ENCODE measurements at places on chromosomes 4 and X. TPM values are rescaled to one million over a fixed set of nuclear protein-coding genes. Genes with fewer than 3 reads are reported as not detected.

DNA sequence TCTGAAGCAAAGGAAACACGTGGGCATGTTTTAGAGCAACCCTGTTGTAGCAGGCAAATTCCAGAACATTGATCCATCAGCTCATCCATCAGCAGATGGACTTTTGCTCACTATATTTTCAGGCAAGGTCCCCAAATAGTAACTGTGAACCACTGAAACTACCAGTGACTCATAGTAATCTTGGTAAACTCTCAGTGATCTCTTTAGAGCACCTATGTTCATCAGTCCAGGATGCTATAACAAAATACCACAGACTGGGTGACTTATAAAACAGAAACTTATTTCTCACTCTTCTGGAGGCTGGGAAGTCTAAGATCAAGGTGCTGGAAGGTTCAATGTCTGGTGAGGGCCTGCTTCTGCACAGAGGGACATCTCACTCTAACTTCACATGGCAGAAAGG, 28.9 kb upstream of the BTC start:
- no peak for DNase-seq
- H3K27ac ChIP-seq: no peak overlapping the region
- no peaks in the 10 kb centered on the region for H3K4me1 ChIP-seq
- no peaks in the 10 kb centered on the region for H3K27me3 ChIP-seq
- no peak overlapping the region for H3K4me3 ChIP-seq

DNA sequence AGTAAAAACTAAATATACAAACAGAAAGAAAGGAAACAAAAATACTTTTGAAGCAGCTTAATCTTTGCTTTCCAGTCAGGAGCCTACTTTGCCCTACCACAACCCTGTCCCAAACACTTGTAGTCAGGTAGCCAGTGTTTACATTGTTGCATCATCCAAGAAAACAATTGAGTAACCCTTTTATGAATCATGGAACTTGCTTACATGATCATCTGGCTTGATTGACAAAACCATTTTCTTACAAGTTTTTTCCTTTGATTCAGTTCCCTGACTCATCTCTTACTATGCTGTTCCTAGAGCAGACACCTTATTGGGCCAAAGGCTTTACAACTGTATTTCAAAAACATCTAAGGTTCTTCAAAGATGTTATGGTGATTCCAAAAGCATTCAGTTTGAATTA, 740.1 kb downstream of the KLHL13 start:
- H3K27me3 ChIP-seq: no peaks in the 10 kb centered on the region
- DNase-seq: no peak
- H3K4me3 ChIP-seq: no peak overlapping the region
- no peaks in the 10 kb centered on the region for H3K4me1 ChIP-seq

GRCh38 chr4:120671538-120671937, 251.0 kb downstream of the PRDM5 start:
- no peaks in the 10 kb centered on the region for H3K27me3 ChIP-seq
- H3K4me1 ChIP-seq: no peaks in the 10 kb centered on the region
- no peak overlapping the region for H3K4me3 ChIP-seq
- DNase-seq: no peak

The AR gene
- 13.6 TPM for total RNA-seq

GRCh38 chrX:23888887-23889501, 18.7 kb downstream of the APOO start:
- no peak for DNase-seq
- no peaks in the 10 kb centered on the region for H3K4me1 ChIP-seq
- H3K27me3 ChIP-seq: no peaks in the 10 kb centered on the region
- no peak overlapping the region for H3K4me3 ChIP-seq
- H3K27ac ChIP-seq: no peak overlapping the region

GRCh38 chr4:98383431-98384106, 122.4 kb downstream of the RAP1GDS1 start:
- H3K4me1 ChIP-seq: no peaks in the 10 kb centered on the region
- H3K36me3 ChIP-seq: no peaks in the 10 kb centered on the region

GRCh38 chr4:8850074-8850829, 21.4 kb downstream of the HMX1 start:
- H3K4me1 ChIP-seq: no peaks in the 10 kb centered on the region
- H3K4me3 ChIP-seq: no peak overlapping the region
- peak; percentile 24 for DNase-seq

- no peaks in the 10 kb centered on the region for H3K4me1 ChIP-seq
- H3K27me3 ChIP-seq: no peaks in the 10 kb centered on the region
- no peak overlapping the region for H3K27ac ChIP-seq
- H3K36me3 ChIP-seq: no peaks in the 10 kb centered on the region
Measured at GRCh38 chrX:12844319-12844718, 22.6 kb upstream of the TLR7 start.

The GABRB1 gene
- total RNA-seq: 0.79 TPM
